CD4-positive, CD25-positive, alpha-beta regulatory T cell (primary cell): ENCODE measurements at places on chromosomes 12 and 14. TPM values are rescaled to one million over a fixed set of nuclear protein-coding genes. Genes with fewer than 3 reads are reported as not detected.

KIF5A gene
- 0.72 TPM for total RNA-seq

PCK2 gene
- total RNA-seq: 21.0 TPM

COX8C gene
- not detected for total RNA-seq

OS9 gene
- 151 TPM for total RNA-seq

MORN3 gene
- 5.6 TPM for total RNA-seq

DNA sequence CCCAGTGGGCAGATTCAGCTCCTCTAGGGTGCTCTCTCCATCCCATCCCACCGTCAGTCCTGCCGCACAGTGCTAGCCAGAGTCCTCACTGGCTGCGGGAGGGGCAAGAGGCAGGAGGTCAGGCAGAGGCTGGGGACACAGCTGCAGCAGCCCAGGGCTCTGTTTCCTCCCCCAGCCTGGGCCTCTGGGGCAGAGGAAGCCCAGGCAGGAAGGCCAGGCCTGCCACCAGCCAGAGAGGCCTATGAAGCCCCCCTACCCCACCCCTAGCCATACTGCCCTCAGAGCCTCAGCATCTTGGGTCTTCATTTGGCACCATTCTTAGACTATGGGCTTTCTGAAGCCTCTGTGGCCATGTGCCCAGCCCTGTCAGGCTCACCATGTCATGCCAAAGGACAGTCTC is 3.4 kb downstream of the ACVRL1 start:
- H3K4me1 ChIP-seq: no peaks in the 10 kb centered on the region
- no peak overlapping the region for H3K27ac ChIP-seq
- H3K4me3 ChIP-seq: no peak overlapping the region
- DNase-seq: no peak
- H3K27me3 ChIP-seq: peaks cover 16% of the 10 kb centered on the region

DNA sequence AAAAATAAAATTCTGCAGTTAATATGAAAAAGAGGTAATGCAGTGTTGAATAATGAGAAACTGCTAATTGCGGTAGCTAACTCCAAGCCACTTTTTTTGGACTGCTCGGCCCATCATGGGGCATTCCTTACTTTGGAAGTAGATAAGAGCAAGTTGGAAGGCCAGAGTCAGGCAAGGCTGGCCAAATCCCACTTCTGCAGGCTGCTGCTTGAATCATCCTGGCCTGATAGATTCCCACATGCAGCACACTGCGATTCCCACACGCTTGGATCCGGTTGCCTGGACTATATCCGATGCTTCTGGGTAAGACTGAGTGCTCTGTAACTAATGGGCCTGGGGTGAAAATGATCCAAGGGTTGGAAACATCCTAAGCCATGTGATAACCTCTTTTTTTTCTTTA is 10.6 kb downstream of the EIF2B2 start:
- DNase-seq: no peak
- peaks cover 73% of the 10 kb centered on the region for H3K36me3 ChIP-seq
- H3K4me1 ChIP-seq: no peaks in the 10 kb centered on the region
- no peaks in the 10 kb centered on the region for H3K27me3 ChIP-seq
- H3K27ac ChIP-seq: no peak overlapping the region

DNA sequence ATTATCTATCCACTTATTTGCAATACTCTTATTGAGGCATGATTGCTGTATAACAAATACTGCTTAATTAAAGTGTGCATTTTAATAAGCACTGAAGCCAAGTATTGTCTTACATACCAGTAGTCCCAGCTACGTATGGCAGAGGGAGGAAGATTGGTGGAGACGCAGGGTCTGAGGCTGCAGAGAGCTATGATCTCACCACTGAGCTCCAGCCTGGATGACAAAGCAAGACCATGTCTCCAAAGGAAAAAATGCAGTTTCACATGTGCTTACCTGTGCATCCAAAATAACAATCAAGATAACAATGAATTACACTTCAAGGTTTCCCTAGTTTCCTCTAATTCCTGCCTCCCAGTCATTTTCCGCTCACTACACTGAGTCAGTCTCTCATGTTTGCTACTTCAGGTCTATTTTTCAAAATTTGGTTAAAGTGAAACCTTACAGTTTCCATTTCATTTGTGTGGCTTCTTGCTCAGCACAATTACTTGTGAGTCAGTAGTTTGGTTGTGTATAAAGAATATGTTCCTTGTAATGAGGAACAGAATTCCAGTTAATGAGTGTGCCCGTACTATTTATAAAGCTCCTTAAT is 1250.1 kb downstream of the TMEM121 start:
- no peak overlapping the region for H3K27ac ChIP-seq
- H3K36me3 ChIP-seq: no peaks in the 10 kb centered on the region
- DNase-seq: no peak
- H3K4me1 ChIP-seq: no peaks in the 10 kb centered on the region
- H3K27me3 ChIP-seq: no peaks in the 10 kb centered on the region

- no peak overlapping the region for H3K27ac ChIP-seq
- H3K36me3 ChIP-seq: no peaks in the 10 kb centered on the region
- H3K4me1 ChIP-seq: peaks cover 11% of the 10 kb centered on the region
- no peak for DNase-seq
- no peaks in the 10 kb centered on the region for H3K27me3 ChIP-seq
- H3K4me3 ChIP-seq: no peak overlapping the region
These were observed 16.0 kb upstream of the FBLN5 start for GRCh38 chr14:91963465-91963864.

- no peak overlapping the region for H3K27ac ChIP-seq
- H3K27me3 ChIP-seq: no peaks in the 10 kb centered on the region
- no peak for DNase-seq
- no peak overlapping the region for H3K4me3 ChIP-seq
- no peaks in the 10 kb centered on the region for H3K36me3 ChIP-seq
These were observed 266.8 kb downstream of the TTC6 start for GRCh38 chr14:37862263-37862662.
